Fibroblast of gingiva (primary cell): ENCODE measurements at places on chromosomes 4 and X.

GRCh38 chr4:141179474-141180373 is 41.0 kb upstream of the ZNF330 start:
- no peak for DNase-seq

GRCh38 chr4:3418029-3418762 is 23.6 kb upstream of the HGFAC start:
- DNase-seq = no peak

- DNase-seq = no peak
These were observed 579 bp downstream of the IL3RA start for GRCh38 chrX:1336948-1337779.

DNA sequence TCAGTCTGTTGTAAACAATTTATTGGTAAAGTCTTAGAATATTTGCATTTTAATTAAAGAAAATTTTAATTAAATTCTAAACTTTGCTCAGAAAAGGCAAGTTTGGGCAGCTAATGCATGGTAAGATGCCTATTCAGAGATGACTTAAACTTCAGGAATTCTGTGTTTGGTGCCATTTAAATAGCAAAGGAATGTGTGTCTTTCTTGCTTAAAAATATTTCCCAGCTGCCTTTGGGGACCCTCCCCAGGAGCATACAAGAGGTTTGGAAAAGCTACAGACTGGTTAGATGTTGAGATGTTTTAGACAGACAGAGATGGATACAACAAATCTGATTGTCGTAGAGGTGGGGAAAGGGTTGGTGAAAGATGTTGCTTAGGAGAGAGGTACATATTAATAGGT is 36.5 kb downstream of the AFF2 start:
- no peak for DNase-seq

DNA sequence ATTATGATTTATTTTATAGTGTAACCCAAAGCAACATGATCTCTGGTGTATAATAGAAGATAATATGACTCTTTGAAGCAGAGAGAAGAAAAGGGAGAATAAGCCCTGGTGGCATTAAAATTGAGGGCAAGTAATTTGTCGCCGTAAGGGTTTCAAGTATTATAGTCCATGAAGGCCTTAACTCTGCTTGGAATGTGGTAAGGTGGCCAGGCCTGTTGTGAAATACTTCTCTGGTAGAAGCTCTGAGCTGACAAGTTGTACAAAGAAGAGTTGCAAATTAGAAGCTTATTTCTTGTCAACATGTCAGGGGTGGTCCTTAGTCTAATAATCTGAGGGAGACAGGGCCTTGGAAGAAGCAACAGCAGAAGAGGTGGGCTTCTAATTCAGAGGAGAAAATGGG is 151.7 kb upstream of the HHIP start:
- no peak for DNase-seq

- DNase-seq = no peak
These were observed 31.9 kb upstream of the ASMTL start for GRCh38 chrX:1484638-1485019.

- DNase-seq = peak; percentile 37
These were observed 848 bp upstream of the KCND1 start for GRCh38 chrX:48972220-48973164.

GRCh38 chrX:122739770-122740169 is 444.3 kb upstream of the GRIA3 start:
- no peak for DNase-seq

GRCh38 chrX:46366381-46367207 is 178.6 kb downstream of the ZNF674 start:
- DNase-seq = no peak

GRCh38 chrX:45006002-45006800 is 133.2 kb downstream of the KDM6A start:
- DNase-seq = no peak

GRCh38 chr4:74021601-74022000 is 16.9 kb downstream of the CXCL3 start:
- DNase-seq = no peak

- peak; percentile 50 for DNase-seq
These were observed 65.0 kb downstream of the PHEX start for GRCh38 chrX:22097012-22097694.

DNA sequence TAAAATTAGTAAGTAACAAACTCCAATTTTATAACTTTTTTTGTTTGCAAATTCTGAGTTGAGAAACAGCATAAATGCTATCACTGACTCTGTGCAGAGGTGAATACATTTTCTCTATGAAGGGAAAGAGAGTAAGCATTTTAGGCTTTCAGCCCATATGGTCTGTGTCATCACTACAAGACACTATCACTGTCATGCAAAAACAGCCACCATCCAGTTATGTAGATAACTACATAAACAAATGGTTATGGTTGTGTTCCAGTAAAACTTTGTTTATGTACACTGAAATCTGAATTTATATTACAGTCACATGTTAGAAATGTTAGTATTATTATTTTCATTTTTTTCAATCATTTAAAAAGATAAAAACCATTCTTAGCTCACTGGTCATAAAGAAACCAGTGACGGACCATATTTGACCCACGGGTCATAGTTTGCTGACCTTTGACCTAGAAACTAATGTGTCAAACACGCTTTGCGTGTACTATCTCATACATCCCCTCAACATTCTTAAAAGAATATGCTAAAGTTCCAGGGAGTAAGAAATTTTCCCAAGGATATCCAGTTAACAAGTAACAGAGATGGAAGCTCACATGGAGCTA is 29.1 kb downstream of the RASGEF1B start:
- no peak for DNase-seq

DNA sequence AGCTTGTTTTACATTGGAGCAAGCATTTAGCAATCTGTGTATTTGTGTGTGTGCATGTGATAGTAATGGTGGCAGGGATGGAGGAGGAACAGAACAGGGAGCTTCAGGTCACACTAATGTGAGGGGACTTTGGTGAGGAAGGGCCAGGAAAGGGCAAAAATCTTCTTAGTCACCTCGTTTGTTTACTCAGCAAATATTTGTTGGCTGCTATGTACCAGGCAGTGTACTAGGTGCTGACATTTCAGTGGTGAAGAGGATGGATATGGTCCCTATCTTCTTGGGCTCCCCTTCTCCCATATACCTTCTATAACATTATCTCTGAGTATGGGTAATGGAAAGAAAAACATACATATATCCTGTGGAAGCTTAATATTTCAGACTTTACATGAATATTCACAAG is 48.5 kb upstream of the HDAC8 start:
- no peak for DNase-seq

DNA sequence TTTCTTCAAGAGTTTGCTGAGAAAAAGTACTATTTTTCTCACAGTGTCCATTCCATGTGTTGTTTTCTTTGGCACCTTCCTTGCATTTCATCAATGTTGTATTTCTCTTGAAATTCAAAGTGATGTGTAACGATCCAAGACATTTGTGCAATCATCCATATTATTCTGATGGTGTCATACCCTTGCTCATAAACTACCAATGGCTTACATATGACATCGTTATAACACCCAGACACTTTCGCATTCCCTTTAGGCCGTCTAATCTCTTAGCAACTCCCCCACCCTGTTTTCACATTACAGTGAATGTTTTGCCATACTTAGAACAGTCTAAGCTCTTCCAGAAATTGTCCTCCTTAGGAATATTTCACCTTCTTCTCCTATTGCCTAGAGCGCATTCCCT is 1779.0 kb downstream of the PCDH7 start:
- DNase-seq = peak; percentile 89

GRCh38 chrX:40405399-40405798 is 175.4 kb upstream of the ATP6AP2 start:
- no peak for DNase-seq

DNA sequence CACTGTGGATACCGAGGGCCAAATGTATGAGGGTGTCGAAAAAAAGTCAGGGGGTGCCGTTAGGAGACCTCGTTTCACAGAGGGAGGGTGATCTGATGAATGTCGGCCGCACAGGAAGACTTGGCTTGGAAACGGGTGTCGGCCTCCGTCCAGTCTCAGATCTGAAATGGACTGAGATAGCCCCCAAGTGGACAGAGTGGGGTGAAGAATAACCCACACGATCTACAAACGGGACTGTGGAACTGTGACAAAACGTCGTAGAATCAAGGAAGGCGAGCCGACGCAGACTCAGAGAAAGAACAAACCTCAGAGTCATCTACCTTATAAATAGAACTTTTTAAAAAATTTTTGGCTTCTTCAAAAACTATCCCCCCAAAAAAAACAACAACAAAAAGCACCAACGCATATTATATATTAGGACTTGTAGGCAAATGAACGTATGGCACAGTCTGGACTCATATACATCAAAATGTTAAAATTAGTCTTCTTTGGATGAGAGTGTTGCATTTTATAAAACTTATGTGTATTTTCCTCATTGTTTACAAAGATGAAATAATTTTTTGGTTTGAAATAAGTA is 63.8 kb upstream of the IRF2 start:
- DNase-seq = peak; percentile 89

DNA sequence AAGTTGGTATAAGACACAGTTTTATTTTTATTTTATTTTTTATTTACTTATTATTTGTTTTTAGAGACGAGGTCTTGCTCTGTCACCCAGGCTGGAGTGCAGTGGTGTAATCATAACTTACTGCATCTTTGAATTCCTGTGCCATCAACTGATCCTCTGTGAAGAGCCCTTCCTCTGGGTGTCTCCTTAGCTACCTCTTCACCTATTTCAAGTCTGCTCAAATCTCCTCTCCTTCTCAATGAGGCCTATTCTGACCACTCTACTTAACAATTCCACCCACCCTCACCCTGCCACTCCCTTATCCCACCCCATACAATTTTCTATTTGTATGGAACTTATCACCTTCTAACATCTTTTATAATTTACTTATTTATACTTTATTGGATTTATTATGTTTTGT is 183.4 kb downstream of the PPP3CA start:
- no peak for DNase-seq

- DNase-seq = peak; percentile 81
These were observed at the start of gene AR for GRCh38 chrX:67543818-67544217. Gene AR, plus strand, starts transcription at chrX:67544021. Its CDS starts 1,126 bp downstream, at chrX:67545147.

DNA sequence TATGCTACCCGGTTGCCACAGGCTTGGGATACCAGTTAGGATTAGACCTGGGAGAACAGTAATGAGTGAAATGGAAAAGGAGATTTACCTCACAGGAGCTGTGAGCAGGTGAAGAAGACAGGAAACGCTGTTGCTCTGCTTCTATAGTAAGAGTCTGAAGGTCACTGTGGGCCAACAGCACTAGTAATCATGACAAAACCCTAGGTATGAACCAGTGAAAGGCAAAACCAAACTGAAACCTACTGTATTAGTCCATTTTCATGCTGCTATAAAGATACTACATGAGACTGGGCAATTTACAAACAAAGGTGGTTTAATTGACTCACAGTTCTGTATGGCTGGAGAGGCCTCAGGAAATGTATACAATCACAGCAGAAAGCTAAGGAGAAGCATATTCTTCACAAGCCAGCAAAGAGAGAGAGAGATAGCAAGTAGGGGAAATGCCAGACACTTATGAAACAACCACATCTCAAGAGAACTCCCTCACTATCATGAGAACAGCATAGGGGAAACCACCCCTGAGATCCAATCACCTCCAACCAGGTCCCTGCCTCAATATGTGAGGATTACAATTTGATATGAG is 736.7 kb upstream of the INTU start:
- DNase-seq = no peak

GRCh38 chr4:41174444-41174843 is 39.9 kb downstream of the APBB2 start:
- peak; percentile 18 for DNase-seq

DNA sequence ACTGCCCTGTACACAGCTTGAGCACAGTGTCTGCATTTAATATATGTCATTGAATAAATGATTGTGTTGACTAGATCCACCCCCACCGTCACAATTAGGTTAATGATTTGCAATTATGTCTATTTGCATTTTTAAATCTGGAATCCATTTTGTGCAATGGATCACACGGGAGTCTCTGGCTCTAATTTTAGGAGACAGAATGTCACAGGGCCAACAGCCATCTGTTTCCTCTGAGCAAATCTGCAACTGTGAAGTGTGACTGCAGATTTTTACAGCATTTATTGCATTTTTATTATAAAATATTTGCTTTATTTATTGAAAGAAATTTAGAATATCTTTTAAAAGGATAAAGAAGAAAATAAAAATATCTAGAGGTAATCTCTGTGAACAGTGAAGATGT is 316.8 kb downstream of the HS3ST1 start:
- no peak for DNase-seq

DNA sequence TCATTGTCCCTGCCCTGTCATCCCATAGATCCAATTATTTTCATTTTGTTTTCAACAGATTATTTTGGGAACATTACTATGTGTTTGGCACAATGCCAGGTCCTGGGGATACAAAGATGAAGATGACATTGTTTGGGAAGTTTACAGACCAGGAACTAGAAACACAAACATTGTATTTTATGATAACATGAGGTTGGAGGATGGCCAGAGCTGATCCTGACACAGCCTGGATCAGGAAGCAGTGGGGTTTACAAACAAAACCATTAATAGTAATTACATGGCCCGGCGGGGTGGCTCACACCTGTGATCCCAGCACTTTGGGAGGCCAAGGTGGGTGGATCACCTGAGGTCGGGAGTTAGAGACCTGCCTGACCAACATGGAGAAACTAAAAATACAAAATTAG is 29.9 kb downstream of the CLRN2 start:
- no peak for DNase-seq

DNA sequence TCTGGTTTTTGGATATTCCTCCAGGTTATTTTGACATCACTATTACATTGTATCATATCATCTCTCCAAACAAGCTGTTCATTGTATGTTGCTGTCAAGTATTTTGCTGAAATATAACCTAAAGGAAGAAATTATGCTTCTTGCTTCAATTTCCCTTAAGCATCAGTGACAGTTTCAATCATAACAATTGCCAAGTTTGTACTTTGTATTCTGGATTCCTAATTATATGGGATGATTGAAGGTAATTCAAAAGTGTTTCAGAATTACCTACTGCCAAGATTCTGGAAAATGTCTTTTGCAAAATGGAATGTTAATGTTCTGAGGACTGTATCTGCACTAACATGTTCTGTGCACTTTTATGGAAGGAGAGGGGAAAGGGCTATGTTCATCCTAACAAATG is 228.7 kb downstream of the PRDM5 start:
- DNase-seq = no peak

- no peak for DNase-seq
These were observed 55.1 kb upstream of the GUCY1A1 start for GRCh38 chr4:155611501-155611900.

DNA sequence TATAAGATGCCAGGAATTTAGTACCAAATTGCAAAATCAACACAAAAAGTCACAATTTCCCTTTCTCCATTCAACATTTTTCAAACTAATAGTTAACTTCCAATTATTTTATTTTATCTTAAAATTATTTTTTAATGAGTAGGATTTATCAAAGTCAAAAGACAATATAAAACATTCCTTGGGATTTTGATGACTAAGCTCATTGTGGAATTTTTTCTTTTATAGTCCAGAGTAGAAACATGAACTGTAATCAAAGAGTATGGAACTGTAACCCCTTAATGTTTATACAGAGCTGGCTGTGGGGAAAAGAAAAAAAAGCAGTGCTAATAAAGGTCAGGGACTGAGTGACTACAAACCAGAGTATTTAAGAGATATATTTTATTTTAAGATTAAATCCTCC is 368.6 kb upstream of the CPXCR1 start:
- no peak for DNase-seq

DNA sequence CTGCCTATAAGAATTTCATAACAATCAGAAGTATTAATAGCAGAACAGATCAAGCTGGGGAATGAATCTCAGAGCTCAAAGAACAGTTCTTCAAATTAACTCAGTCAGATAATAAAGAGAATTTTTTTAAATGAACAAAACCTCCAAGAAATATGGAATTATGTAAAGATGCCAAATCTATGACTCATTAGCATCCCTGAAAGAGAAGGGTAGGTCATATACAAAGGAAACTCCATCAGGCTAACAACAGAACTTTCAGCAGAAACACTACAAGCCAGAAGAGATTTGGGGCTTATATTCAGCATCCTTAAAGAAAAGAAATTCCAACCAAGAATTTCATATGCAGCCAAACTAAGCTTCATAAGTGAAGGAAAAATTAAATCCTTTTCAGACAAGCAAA is 28.6 kb downstream of the CBR4 start:
- no peak for DNase-seq
